ENCODE measurements at places on chromosomes 12 and 14.
A peak's percentile ranks its signal among the peaks of the same experiment; 100 is the strongest.

- no peak for DNase-seq
These were observed 22.2 kb downstream of the LPCAT3 start for GRCh38 chr12:6996040-6996441.

DNA sequence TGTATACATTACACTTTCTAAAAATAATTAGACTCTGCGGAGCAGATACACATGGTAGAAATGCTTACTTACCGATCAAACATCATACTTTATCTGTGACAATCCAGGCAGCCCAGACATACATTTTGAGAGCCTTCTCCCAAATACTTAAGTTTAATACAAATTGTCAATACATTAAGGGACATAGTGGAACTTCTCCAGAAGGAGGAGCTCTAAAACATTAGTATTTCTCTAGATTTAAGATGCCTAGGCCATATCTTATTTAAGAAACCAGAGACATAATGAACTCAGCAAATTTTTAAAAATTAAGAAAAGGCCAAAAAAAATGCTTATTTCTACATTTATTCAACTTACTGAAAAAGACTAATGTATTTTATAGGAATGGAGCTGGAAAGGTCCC, 16.1 kb downstream of the ACSM4 start:
- no peak for DNase-seq

DNA sequence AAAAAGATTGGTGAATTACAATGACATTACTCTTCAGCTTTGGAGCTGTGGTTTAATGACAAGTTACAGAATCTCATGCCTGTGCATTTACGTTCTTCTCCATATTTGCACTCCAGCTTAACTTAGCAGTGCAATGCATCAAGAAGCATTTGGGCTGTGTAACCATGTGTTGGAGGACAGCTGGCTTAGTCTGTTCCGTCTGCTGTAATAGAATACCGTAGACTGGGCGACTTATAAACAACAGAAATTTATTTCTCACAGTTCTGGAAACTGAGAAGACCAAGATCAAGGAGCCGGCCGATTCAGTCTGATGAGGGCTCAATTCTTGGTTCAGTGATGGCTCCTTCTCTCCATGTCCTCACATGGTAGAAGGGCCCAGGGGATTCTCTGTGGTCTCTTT, 943.5 kb downstream of the BCL11B start:
- no peak for DNase-seq

- no peak for DNase-seq
These were observed 20.3 kb upstream of the PPP1R1A start for GRCh38 chr12:54608769-54609168.

GRCh38 chr12:131831635-131832041, 3.4 kb downstream of the MMP17 start:
- no peak for DNase-seq

DNA sequence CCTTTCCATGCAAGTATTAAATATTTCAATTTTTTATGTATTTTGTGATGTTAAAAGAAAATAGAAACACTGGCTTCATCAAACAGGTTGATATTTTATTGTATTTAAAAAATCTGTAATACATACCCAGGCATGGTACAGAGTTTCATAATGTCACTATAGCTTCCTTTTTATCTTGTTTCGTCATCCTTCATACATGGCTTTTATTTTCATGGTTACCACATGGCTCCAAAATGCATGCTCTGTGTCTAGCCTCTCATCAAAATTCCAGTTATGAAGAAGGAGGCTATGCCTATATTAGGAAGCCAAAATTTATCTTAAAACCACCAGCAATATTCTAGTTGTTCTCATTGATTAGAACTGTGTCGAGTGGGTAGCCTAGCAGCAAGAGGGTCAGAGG, 464.8 kb downstream of the BTG1 start:
- DNase-seq = no peak

- DNase-seq = no peak
These were observed 35.0 kb downstream of the TXNRD1 start for GRCh38 chr12:104250366-104251125.

- DNase-seq = no peak
These were observed 65.0 kb downstream of the PITPNM2 start for GRCh38 chr12:123085730-123086487.

GRCh38 chr12:124742111-124742510, 121.6 kb downstream of the SCARB1 start:
- no peak for DNase-seq

- DNase-seq = no peak
These were observed 379.6 kb downstream of the FLRT2 start for GRCh38 chr14:85909581-85909980.

- no peak for DNase-seq
These were observed 363.4 kb upstream of the GARIN6 start for GRCh38 chr12:99284161-99284560.

- DNase-seq = no peak
These were observed 4.0 kb upstream of the INF2 start for GRCh38 chr14:104685216-104685997.

- no peak for DNase-seq
These were observed 6.4 kb upstream of the ASCL1 start for GRCh38 chr12:102950950-102951619.

DNA sequence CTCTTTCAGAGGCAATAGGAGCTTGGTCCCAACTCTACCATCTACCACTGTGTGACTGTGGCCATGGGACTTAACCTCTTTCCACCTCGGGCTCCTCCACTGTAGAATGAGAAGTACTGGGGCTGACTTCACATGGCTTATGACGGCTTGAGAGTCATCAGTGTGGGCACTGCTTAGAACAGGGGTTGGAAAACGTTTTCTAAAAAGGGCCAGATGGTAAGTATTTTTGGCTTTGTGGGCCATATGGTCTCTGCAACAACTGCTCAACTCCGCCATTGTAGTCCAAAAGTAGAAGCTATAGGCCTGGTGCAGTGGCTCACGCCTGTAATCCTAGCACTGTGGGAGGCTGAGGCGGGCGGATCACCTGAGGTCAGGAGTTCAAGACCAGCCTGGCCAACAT, 69.2 kb upstream of the LTA4H start:
- no peak for DNase-seq

DNA sequence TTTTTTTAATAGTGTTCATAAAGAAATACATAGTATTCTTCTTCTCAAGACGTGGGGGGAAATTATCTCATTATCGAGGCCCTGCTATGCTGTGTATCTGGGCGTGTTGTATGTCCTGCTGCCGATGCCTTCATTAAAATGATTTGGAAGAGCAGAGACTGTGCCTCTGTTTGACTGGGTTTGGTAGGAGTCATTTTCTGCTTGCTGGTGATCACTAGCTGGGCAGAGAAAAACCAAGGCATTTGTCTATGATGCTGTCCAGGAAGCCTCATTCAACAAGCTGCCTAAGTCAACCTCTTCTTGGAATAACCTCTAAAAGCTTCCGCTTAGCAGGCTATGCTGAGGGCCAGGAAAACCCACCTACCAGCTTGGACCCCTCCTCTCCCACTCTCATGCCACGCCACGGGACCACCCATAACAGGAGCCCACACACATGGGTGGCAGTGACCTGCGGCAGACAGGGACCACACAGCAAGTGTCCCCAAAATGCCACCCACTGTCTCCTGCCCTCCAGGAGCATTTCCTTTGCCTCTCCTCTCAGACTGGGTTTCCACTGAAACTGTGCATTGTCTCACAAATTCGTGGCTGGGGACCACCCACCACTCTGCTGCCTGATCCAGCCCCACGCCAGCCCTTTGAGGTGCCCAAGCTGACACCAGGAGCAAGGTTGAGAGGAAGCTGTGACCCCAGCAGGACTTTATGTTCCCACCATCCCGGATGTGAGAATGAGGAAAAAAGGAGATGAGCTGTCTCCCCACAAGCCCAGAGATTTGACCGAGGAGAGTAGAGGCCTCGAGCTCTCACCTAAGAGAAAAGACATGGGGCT, 36.8 kb downstream of the DAD1 start:
- no peak for DNase-seq

- no peak for DNase-seq
These were observed 85.5 kb upstream of the ACTN1 start for GRCh38 chr14:69064596-69064995.

DNA sequence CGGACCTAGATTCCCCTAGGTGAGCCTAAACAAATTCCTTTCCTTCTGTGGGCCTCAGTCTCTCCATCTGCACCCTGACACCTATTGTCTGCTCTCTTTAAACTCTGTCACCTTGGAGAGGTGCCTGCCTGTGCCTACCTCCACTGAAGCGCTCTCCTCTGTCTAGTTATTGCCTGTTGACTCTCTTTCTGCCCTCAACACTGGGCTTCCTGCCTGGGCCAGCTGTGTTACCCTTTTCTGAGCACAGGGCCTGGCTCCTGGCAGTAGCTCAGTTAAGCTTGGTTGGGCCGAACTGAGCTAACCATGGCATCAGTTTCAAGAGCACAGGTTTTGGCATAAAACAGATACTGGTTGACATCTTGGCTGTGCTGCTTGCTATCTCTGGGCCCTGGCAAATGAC, 43.5 kb downstream of the PRMT8 start:
- no peak for DNase-seq

GRCh38 chr12:51829011-51829481, 19.5 kb downstream of the FIGNL2 start:
- no peak for DNase-seq

DNA sequence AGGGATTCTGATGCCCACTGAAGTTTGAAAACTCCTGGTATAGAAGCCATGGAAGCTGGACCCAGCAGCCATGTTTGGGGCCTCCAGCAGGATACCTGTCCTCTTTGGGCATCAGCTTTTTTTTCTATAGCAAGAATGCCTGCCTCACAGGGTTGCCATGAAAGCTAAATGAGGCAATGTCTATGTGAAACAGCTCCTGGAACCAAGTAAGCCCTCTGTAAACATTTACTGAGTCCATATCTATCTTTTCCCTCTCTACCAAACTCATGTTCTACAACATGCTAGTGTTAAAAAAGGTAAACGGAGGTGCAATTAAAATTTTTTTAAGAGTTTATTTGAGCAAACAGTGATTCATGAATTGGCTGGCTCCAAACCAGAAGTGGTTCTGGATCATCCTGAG, 28.6 kb downstream of the FLVCR2 start:
- no peak for DNase-seq

- DNase-seq = peak; percentile 50
These were observed 351.3 kb downstream of the MED13L start for GRCh38 chr12:115926037-115926670.

GRCh38 chr12:94297096-94297699, 148.8 kb downstream of the PLXNC1 start:
- no peak for DNase-seq

GRCh38 chr12:108342985-108343384, 3.9 kb upstream of the CMKLR1 start:
- DNase-seq = no peak

Data from coronary artery (tissue), 2 donors.